Tibial nerve (tissue), 4 donors: ENCODE measurements at places on chromosomes 7 and 10. TPM values are rescaled to one million over a fixed set of nuclear protein-coding genes. Genes with fewer than 3 reads are reported as not detected.

DNA sequence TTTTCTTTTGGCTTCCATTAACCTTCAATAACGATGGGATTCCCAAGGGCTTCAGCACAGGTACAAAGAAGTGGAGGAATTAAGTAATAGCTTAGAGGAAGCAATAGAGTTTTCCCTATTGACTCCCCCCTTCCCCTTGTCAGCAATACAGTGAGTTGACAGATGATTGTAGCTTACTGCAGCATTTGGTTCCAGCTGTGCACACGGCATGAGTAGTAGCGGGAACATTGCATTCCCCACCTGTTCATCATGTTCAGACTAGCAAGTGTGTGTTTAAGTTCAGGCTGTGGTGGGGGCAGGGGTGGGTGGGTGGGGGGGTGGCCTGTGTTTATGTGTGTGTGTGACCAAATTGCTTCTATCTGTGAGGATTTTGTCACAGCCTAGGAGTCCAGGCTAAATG, 4.6 kb upstream of the ADRA2A start:
- no peak for DNase-seq

- DNase-seq = peak; percentile 61
These were observed at the start of gene GTF2IRD1 for GRCh38 chr7:74453322-74454011. GTF2IRD1 (plus strand) TSS chr7:74453906; CDS start chr7:74508081, 54,175 bp downstream.

The C10orf67 gene
- 0.84 TPM for total RNA-seq

GRCh38 chr10:69657430-69657829, 27.4 kb downstream of the FAM241B start:
- no peak for DNase-seq

GRCh38 chr10:101066896-101067355, 5.1 kb downstream of the KAZALD1 start:
- DNase-seq = no peak

The PNLIPRP2 gene
- not detected for total RNA-seq

The OR2A42 gene
- total RNA-seq = not detected

The ASCC1 gene
- total RNA-seq = 85.7 TPM

The DKK1 gene
- total RNA-seq = 2.3 TPM

- DNase-seq = no peak
These were observed 46.0 kb downstream of the ATAD1 start for GRCh38 chr10:87771871-87772500.

The CAV1 gene
- 330 TPM for total RNA-seq

The PIP gene
- not detected for total RNA-seq

DNA sequence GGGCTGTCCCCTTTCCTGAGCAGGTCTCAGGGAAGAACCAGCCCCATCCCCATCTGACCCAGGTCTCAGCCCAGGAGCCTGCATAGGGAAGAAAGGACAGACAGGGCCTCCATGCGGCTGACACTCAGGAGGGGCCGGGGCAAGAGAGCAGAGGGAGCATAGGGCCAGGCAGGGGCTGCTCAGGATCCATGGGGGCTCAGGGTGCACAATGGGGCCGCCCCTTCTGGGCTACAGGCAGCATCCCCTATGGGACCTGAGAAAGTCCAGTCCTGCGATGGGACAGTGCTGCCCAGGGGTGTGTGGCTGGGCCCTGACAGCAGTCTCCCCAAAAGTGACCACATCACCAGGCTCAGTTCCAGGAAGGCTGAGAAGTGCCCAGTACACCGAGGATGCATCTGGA, 32.7 kb upstream of the ZNF735 start:
- DNase-seq = no peak

DNA sequence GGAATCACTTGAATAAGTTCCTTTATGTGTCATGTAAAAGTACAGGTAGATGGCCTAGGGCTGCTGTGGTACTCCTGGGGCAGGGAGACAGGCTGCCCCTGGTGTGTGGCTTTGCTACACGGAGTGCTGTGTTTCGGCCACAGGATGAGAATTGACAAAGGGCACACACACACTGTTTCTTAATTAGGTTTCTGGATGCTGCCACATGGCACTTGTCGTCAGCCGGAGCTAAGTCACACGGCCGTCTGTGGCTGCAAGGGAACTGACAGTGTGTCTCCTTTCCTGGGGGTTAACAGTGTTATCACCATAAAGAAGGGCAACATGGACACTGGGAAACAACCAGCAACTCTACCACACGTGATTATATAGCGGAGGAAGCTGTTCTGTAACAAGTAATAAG, 55.7 kb upstream of the CREB5 start:
- no peak for DNase-seq

DNA sequence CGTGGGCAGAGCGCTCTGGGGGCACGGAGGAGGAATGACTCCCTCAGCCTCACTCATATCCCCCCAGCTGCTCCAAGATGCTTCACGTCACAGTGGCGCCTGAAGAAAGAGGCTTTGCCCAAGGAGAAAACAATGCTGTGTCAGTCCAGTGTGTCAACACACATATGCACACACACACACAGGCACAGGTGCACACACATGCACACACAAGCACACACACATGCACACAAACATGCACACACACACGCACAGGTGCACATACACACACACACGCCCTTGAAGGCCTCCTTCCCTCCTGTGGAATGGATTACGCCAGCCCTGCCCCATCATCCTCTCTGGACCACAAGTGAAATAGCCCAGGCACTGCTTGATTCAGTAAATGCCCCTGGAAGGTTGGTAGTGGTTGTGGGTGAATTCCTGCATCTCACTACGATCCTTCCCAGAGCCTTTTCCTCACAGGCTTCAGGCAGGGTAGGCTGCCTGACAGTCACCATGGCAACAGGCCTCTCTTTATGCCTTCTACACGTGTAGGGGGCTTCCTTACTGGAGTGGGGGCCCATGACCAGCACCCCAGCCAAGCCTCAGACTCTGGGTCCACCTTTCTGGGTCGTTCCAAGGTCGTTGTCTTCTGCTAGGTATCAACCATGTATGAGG, 371.5 kb upstream of the PODXL start:
- no peak for DNase-seq

The GLUD1 gene
- total RNA-seq = 241 TPM

DNA sequence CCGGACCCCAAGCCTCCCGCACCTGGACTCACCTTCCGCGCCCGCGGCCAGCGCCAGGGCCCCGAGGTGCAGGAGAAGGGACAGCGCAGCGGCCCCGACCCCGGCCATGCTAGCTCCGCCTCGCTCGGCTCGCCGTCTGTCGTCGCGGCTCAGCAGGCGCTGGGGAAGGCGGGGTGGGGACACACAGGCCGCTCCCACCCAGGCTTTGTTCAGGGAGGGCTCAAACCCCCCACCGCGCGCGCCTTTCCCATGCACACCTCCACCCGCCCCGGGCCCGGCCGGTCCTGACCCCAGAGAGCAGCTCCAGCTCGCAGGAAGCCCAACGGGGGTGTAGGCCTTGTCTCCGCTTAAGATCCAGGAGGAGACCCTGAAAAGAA, at the start of gene KCP:
KCP (minus strand) TSS at position 141 of the 377 bp plus-strand sequence; CDS start at position 108, 33 bp downstream.
- DNase-seq = no peak

The FLNC gene
- total RNA-seq = 10.8 TPM

DNA sequence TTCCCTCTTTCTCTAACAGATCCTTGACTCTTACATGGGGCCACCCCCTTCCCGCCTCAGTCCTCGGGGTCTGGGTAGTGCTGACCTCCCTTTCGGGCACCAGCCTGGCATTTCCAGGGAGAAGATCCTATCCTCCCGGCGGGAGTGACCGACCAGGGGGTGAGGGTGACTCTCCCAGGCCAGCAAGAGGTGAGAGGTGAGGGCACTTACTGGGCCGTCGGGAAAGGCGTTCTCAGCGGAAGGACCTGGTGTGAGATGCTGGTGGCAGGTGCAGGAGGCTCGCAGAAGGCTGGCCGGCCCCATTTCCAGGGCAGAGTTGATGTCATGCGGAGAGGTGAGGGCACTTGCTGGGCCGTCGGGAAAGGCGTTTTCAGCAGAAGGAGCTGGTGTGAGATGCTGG, 4.2 kb upstream of the FOXL3 start:
- no peak for DNase-seq

The SLC26A4 gene
- 0.42 TPM for total RNA-seq

DNA sequence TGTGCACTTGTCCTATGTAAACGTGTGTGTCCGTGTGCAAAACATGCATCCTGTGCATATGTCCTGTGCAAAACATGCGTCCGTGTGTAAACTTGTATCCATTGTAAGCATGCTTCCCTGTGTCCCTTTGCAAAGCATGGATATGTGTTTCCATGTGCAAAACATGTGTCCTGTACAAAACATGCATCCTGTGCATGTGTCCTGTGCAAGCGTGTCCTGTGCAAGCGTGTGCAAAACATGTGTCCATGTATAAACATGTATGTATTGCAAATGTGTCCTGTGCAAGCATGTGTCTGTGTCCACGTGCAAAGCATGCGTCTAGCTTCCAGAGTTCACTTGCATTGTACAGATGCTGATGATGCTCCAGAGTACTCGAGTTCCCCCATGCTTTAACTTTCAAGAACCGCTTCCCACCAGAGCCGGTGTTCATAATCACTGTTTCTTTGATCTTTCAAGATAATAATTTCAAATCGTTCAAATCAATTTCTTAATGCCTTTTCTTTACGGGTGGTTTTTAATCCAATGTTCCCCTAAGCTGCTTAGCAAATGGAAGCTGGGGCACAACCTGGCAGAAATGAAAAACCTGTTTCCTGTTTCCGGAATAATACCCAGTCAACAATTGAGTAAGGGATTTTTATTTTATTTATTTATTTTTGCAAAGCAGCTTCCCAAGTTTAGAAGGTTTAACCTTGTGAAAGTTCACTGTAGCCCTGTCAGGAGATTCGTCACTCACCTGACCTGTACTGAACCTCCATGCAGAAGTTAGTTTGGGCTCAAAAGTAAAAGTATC, 641 bp upstream of the ASB13 start:
- DNase-seq = no peak

DNA sequence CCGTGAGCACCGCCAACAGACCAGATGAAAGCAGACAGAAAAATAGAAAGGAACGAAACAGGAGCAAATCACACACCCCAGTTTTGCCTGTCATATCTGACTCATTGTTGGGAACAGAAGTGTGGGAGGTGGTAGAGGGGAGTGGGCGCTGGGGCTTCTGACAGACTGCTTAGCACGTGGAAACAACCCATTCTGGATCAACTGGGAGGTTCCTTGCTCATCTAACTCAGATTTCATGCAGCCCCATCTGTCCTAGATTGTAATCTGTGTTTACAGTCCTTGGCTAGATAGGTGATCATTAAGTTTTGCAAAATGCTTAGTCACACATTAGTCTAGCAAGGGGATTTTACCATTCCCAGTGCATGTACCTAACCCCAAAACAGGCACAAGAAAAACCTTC, 154.1 kb downstream of the NRP1 start:
- DNase-seq = no peak

GRCh38 chr7:150901160-150902035, 49.1 kb downstream of the AOC1 start:
- no peak for DNase-seq

GRCh38 chr7:81014908-81015307, 96.1 kb upstream of the SEMA3C start:
- DNase-seq = no peak

DNA sequence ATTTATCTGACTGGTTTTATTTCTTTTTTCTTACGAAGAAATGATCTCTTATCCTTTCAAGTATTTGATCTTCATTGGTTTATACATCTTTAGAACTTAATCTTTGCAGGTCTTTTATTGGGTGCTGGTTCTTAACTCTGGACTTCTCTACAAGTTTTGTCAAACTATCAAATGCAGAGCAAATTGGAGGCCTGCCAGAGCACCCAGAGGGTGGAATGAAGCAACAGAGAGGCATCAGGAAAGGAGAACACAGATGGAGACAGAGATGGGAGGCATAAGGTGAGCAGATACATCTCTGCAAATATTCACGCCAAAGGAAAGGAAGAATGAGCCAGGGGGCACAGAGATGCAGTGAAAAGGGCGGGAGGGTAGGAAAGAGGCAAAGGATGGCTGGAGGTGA, 130.3 kb downstream of the PKD1L1 start:
- peak; percentile 57 for DNase-seq

DNA sequence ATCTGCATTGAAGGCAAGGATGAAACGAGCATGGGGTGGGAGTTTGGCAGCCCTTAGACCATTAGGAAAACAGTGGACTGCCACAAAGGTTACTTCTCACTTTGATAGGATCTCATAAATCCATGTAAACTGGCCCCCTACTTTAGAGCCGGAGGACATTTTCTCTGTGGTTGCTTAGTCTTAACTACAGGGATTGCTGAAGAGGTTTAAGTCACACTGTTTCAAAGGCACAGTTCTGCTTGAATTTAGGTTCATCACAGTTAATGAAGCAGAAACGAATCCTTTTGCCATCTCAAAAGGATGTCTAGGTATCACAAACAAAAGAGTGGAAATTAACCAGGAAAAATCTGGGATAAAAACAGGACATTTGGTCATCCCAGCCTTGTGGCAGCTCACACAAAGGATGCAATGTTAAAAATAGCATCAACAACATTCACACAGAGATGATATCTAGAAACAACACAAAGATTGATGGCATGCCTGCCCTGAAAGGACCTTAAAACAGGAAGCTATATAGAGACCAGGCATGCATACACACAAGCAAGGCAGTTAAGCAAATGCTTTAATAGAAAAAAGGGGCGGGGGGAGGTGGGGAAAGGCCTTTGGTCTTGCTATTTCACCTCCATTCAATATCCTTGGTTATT, 74.0 kb downstream of the DOCK4 start:
- DNase-seq = no peak

DNA sequence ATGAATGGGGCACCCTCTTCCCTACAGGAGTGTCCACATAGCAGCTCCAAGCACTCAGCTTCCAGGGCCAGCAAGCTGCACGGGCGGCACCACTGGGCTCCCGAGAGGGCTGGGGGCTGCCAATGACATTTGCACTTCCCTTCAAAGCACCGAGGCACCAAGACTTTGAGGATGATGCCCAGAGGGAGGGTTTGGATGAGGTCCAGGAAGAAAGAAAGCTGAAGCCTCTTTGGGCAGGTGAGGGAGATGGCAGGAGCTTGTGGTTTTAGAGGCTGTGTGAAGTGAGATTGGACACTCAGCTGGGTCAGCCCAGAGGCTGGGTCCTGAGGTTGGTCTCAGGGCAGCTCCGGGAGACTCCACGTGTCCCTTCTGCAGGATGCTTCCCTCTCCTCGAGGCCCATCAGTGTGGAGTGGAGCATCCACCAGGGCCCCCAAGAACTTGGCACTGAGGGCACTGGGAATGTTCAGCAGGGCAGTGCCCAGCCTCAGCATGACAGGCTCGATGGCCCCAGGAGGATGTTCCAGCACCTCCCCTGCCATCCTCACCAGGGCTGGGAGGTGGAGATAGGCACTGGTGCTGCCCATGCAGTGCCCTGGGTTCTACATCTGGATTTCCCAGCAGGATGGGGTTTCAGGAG, 54.9 kb upstream of the IGFBP3 start:
- no peak for DNase-seq

DNA sequence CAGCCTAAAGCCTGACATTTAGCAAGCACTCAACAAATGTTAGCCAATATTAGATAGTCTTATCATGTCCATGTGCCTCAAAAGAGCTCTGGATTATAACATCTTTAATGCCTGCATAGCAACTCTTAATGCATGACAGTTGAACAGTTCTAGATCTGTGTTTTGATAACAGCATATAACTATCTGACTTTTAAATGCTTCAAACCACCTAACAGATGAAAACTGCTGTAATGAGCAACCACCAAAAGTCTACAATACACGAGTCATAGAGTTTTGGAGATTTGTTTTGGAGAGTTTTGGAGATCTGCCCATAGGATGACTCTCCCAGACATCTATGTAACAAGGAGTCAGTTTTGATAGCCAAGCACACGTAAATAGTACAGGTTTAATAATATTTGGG, 227.3 kb downstream of the TWIST1 start:
- no peak for DNase-seq
